ENCODE measurements at places on chromosomes 2 and 18.

DNA sequence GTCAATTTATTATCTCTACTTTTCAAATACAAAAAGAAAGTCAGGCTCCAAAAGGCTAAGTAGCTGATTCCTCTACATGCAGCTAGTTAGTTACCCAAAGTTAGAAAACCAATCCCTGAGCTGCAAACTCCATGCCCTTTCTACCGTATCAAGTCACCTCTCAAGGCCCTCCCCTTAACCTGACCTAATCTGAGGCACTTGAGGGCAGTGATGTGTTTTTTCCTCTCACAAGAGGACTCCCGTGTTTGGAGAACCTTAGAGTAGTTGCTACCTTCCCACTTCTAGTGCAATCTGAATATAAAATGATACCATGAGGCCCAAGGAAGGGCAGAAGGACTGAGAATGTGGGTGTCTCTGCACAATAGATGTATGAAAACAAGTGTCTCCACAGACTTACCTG lies 907.9 kb upstream of the CELF4 start:
- no peak for DNase-seq

GRCh38 chr2:44940732-44941464 lies 604 bp upstream of the SIX3 start:
- DNase-seq = no peak

DNA sequence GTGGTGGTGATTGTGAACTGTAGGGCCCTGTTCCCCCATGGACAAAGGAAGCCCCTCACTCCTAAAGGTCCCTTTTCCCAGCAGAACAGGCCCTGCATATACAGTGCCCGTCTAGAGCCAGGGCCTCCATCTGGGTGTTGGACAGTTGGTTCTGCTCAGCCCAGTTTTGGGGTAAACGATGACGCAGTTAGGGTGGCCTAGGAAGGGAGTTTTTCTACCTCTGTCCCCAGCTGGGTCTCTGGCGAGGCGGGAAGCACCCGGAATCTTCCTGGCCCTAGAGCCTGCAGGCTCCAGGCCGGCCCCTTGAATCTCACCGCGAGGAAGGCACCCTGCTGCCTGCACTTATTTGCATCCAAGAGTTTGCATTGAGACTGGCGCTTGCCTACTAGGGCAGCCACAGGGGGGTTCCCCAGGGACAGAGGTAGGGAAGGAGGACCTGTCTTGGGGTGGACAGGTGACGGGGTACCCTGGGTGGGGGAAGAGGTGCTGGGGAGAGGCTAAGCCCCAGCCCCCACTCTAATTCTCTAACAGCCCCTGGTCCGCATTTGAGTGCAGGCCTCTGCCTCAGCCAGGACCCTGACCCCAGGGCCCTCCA lies 529 bp upstream of the MTA3 start:
- no peak for DNase-seq

GRCh38 chr2:172011812-172012575 lies 12.2 kb downstream of the METAP1D start:
- DNase-seq = no peak

GRCh38 chr2:56102098-56102497 lies 81.7 kb upstream of the CCDC85A start:
- DNase-seq = no peak

GRCh38 chr2:233917116-233917515 lies at the start of gene TRPM8:
Gene TRPM8, plus strand, starts transcription at chr2:233917373. Its CDS starts 9,165 bp downstream, at chr2:233926538.
- DNase-seq = no peak

DNA sequence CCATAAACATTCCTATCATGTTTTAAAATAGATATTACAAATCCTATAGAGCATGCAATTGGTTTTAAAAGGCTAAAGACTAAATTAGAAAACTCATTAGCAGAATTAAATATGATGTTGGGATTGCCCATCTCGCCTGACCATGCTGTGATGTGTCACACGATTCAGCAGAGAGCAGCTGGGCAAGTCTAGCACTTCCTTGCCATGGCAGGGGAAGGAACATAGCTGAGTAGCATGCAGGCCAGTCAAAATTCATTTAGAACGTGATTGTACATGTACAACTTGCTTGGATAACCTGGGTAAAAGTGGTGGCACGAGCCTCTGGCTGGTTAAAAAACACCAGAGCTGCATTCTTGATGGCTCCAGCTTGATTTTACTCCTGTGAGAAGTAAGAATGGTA lies 81.3 kb downstream of the SCN3A start:
- DNase-seq = no peak

DNA sequence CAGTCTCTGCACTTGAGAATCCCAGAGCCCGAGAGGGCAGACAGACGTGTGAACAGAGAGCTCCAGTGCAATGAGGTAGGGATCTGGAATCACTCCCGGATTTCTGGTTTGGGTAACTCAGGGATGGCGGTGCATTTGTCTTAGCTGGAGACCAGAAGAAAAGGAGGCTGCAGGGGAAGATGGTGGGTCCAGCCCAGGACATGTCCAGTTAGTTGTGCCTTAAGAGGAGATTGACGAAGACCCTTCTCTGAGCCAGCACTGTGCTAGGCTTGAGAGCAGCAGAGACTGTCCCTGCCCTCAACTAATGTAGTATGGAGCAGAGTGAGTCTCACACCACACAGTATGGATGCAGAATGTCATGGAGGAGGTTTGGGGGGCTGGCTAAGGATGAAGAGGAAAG lies 150.6 kb upstream of the COPS8 start:
- no peak for DNase-seq

DNA sequence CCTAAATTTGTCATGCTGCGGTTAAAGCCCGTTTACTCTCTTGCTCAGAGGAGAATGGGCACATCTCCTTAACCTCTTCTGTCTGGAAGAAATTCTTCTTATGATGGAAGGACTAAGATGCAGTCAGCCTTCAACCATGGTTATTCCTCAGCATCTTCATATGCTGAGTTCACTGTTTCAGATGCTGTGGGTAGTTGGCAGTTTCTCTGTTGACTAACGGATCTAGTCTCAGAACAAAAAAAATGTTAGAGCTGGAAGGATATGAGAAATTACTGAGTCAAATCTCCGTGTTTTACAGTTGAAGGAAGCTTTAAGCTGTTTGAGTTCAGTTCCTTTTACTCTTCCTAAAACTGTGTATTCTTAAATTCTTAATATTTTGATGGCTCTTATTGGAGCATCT lies 43.6 kb upstream of the PGAP1 start:
- DNase-seq = no peak

GRCh38 chr2:3265981-3266924 lies 111.4 kb downstream of the EIPR1 start:
- DNase-seq = no peak

GRCh38 chr18:75810961-75811551 lies 383.6 kb upstream of the SMIM21 start:
- no peak for DNase-seq

DNA sequence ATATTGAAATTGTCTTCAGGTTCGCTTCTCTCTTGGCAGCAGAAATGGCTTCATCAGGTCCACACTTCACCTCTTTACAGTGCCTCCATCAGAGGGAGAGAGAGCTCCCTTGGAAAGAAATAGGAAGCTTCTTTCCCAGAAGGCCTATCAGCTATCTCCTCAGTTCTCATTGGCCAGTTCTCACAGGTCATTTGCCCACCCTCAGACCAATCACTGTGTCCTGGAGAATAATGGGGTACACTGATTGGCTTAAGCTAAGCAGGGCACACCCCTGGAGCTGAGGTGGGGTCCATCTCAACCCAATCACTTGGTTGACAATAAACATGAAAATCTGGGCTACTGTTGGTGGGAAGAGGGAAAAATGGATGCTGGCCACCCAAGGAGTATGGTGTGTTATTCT lies 5.2 kb downstream of the GNLY start:
- DNase-seq = no peak

DNA sequence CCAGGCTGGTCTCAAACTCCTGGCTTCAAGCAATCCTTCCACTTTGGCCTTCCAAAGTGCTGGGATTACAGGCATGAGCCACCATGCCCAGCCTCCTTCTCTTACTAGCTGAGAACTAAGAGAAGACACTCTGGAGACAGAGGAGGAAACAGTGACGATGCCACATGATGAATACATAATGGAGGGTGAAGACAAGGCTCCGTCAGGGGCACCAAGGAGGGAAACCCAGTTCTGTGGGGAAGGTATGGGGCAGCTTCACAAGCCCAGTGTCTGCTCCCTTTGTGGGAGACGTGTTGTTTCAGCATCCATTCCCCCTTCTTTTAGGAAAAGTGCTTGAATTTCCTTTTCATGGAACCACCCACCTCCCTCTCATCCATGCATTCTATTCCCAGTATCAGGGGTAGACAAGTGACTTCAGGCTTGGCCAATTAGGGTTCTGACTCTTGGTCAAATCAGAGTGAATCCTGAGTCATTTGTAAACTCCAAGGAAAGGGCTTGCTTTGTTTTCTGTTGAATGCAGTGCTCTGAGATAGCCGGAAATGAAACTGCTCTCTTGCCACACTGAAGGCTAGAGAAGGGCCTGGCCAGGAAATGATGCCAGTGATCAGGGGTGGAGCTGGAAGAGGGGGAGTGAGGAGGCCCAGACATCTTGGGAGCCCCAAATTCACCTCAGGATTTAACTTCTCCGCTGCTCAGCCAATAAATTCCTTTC lies 23.7 kb downstream of the TMEM127 start:
- DNase-seq = peak; percentile 76

GRCh38 chr18:56709463-56709862 lies 58.3 kb downstream of the WDR7 start:
- peak; percentile 44 for DNase-seq

- DNase-seq = no peak
Measured at GRCh38 chr2:25602333-25602723, 71.0 kb downstream of the DTNB start.

GRCh38 chr2:195608768-195609454 lies 48.1 kb upstream of the SLC39A10 start:
- DNase-seq = no peak

Data from BJ (cell line).